Hepatic stellate cell (primary cell): ENCODE measurements at places on chromosomes 11 and 22.

DNA sequence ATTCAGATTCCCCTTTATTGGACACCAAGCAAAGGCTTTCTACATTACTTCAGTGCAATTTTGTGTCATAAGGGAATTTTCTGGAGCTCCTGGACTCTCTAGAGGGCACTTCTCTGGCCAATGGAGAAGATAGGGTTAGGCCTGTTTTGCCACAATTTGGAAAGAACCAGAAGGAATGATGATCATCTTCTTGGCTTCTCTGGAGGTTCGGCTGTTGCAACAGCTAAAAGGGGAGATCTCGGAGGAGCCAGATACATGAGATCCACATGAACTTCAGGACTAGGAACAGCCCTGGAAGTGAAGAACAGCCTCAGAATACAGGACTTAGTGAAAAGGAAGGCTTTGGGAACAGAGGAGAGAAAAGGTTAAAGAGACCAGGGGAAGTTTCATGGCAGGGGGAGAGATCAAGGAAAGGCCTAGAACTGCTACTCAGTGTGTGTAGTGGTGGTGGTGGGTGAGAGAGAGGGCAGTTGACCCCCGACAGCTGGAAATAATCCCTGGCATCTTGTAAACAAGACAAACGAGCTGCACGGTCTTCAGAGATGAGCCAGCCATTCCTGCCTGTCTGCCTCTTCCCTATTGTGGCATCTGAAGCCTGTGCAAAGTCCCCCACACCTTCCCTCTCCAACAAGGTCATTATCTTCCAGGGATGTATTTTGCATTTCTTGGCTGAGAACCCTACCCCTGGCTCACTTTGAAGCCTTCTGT lies 83.8 kb downstream of the CCDC81 start:
- no peak for DNase-seq

DNA sequence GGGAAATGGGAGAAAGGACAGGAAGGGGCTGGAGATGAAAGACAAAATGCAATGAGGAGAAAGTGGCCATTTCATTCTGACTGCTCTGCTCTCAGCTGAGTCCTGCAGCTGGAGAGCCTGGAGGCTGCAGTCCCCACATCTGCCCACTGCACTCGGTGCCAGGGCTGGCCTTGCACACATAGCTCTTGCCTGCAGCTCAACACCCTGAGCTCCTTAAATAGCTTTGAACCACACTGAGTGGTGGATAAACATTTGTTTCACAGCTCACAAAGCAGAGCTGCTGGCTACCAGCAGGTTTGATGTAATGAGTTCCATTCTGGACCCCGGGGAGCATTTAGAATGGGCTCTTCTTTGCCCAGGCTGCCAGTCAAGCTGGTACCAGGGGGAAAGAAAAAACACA lies 426.1 kb upstream of the CADM1 start:
- no peak for DNase-seq

DNA sequence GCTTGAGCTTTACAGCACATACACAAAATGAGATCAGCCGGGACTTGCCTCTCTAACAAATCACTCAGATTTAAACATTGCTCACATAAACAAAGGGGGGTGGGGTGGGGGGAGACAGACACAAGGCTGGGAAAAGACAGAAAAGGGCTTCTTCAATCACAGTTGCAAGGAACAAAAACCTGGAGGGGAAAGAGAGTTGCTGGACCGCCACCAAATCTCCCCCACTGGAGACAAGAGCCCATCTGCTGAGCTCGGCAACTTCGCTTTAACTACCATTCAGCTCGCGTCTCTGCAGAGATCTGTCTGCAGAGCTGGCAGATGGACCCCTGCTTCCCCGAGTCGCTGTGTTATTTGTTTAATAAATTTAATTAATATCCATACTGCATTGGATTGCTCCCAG lies 165.0 kb downstream of the RCN1 start:
- no peak for DNase-seq

DNA sequence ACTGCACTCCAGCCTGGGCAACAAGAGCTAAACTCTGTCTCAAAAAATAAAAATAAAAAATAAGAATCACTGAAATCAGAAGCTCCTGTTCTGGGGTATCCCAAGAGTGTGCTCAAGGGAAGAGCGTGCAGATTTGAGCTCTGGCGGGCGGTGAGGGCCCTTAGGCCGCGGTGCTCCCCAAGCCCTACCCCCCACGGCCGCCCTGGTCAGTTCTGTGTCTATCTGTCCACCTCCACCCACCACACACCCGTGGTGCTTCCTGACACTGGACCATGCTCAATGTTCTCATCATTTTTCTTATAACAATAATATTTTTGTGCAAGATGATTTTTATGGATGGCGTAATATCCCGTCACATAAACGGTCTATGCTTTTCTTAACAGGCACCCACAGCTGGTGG lies 71.1 kb downstream of the RTL6 start:
- DNase-seq, result no peak

DNA sequence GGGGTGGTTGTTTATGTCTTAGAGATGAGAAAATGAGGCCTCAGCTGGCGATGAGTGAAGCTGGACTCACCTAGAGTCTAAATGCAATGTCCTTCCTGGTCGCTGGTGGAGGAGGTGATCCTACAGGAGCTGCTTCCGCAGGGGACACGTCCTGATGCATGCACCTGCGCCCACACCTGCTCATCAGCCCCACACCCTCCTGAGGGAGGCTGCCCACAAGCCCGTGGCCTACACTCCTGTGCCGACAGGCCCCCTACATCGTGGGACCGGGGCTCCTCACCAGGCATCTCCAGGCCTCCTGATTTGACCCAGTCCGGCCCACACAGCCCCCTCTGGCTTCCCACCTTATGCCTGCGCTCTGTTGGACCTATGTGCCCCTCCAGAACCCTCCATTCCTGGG lies 857.2 kb downstream of the TBC1D22A start:
- DNase-seq, result no peak

- DNase-seq, result no peak
Measured at GRCh38 chr11:2945757-2946287, 16.6 kb upstream of the PHLDA2 start.

DNA sequence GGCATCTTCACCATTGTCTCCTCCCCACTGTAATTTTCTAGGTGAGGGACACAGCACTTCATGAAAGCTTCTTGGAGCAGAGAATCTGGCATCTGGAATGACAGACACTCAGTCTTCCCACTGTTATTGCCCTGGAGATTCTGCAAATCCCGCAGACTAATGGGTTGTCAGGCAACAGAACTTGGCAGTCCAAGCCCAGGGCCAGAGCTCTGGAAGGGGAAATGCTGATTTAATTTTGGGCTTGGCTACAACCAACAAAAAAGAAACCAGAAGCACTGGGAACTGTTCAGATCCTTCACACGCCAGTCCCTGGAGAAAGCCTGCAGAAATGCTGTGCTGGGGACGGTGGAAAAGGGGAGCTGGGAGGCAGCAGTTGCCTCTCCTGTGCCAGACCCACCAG lies 71.5 kb upstream of the BID start:
- no peak for DNase-seq

GRCh38 chr11:12318791-12319438 lies 58.5 kb upstream of the PARVA start:
- peak; percentile 30 for DNase-seq

- no peak for DNase-seq
Measured at GRCh38 chr11:103537904-103538502, 428.8 kb downstream of the DYNC2H1 start.

DNA sequence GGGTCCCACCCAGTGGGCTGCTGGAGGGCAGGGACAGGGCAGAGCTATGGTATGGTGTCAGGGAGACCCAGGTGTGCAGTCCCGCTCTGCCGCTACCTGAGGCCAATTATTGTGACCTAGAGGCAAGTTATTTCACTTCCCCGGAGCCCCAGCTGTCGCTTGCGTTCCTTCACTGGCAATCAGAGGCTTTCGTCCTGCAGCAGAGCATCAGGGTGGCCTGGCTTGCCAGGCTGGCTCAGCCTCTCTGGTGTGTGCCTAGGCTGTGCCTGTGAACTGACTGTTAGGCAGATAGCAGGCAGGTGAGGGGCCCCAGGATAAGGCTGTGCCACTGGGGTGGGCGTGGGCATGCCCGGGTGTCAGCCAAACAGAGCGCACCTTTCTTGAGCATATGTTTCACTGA lies 31.4 kb downstream of the GLB1L2 start:
- no peak for DNase-seq

DNA sequence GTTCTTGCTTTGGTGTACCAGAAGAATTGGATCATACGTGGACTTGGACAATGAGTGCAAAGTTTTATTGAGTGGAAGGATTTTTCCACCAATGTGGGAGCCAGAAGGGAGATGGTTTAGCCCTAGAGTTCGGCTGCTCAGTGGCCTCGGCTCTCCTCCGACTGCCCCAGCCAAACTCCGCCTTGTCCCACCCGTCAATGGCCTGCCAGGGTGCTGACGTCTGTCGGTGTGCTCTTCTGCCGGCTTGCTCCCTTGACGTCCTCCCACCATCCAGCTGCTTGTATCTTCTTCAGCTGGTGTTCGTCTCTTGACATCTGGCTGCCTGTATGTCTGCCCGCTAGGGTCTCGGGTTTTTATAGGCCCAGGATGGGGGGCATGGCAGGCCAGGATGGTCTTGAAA lies 154.8 kb downstream of the APOL5 start:
- DNase-seq, result no peak

GRCh38 chr11:86594746-86595145 lies 77.7 kb downstream of the ME3 start:
- DNase-seq, result no peak

- no peak for DNase-seq
Measured at GRCh38 chr11:114180301-114181055, 115.7 kb upstream of the NNMT start.

DNA sequence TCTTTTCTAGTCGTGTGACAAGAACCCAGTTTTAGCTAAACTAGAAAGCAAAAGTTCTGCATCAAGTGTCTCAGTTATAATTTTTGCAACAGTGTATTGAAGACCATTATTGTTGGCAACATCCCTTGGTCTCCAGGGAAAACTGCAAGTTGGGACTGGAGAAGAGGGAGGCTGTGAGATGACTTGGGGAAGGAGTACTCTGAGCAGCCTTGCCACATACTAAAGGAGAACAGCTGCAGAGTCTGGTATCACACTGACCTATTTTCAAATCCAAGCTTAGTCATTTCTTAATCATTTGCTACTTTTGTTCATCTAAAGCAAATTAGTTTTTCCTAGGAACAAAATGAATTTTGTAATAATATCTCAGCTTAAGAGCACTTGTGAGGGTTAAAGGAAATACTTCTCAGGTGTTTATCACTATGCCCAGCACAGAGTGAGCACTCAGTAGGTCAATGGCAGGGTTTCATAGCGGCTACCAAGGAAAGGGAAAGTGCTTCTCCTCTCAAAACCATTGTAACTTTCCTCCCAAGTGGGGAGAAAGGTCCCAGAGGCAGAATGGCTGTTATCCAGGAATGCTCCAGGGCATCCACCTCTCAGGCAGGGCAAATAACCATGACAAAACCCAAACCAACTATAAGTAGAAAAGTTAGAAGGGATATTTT lies 247.1 kb downstream of the C11orf87 start:
- DNase-seq, result no peak

DNA sequence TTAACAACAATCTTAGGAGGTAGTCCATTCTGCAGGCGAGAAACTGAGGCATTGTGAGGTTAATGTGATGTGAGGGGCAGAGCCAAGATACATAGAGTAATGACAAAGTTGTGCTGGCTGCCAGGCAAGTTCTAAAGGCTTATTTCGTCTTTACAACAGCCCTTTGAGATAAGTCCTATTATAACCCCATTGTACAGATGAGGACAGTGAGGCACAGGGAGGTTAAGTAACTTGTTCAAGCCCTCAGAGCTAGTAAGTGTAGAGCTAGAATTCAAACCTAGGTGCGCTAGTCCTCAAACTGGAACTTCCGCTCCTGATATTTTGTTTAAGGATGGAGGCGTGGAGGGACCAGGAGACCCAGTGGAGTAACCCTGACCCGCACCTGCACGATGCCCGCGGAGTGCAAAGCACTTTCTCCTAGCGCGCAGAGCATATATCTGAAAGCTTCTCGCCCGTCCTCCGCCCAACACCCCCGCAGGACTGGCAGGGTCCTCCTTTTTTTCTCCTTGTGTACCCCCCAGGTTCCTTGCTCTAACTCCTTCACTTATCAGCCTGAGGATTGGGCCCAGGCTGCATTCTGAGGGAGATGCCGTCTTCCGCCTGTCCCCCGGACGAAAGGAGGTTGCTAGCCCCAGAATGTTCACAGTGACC lies 4.9 kb upstream of the FLI1 start:
- DNase-seq, result no peak

GRCh38 chr11:16402654-16403447 lies 46.5 kb upstream of the SOX6 start:
- no peak for DNase-seq

- DNase-seq, result no peak
Measured at GRCh38 chr22:39534092-39534506, 1.6 kb upstream of the RPS19BP1 start.

DNA sequence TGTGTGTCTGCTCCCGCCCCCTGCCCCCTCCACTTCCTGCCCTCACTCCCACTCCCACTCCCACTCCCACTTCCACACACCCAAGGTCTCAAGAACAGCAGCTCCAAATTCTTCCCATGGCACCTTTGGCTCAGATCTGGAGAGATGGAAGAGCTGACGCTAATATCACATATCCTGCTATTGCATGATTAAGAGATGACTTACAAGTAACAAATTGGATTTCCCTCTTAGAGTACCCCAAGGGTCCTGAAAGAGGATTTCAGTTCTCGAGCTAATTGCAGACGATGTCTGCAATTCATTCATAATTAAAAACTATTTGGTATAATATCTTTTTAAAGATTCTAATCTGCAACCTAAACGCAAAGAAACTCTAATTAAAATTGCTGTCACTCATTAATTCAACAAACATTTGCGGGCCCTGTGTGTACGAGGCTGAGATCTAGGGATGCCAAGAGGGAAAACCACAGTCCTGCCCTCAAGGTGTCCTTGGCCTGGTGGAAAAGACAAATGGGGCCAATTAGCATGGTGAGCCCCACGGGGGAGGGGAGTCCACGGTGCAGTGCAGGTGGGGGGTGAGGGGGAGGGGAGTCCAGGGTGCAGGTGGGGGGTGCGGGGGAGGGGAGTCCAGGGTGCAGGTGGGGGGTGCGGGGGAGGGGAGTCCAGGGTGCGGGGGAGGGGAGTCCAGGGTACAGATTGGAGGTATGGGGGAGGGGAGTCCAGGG lies 50.3 kb downstream of the CELSR1 start:
- no peak for DNase-seq

GRCh38 chr11:119181677-119182412 lies 3.4 kb upstream of the NHERF4 start:
- DNase-seq, result no peak

DNA sequence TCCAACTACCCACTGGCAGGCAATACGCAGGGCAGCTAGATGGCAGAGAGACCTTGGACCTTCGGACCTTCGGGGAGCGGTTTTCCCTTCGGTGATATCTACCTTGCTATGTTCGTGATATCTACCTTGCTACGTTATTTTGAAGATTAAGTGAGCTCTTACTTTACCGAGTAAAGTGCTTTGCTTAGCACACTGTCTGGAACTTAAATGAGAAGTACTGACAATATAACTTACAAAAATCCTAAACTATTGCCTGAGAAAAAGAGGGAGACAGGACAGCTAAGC lies 1.0 kb upstream of the PRDM10 start:
- no peak for DNase-seq

- DNase-seq, result no peak
Measured at GRCh38 chr22:46229701-46230100, 20.4 kb downstream of the CDPF1 start.

DNA sequence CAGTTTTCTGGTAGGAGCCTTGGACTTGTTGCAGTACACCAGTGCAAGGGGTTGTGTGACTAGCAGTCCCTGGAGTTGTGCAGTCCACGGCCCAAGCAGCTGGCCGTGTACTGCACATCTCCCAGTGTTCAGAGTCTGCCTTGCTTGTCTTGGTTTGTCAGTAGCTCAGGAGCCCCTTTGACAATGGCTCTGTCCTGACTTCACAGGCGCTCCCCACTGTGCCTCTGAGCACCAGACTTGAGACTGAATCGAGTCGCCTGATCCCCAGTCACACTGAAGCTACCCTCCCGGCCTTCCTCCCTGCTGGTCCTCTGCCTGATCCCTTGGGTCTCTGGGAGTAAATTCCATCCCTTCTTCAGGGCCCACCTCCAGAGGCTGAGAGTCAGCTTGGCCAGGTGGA lies 19.4 kb downstream of the SYNGR1 start:
- DNase-seq, result no peak
